Endodermal cell (in vitro differentiated cells): ENCODE measurements at places on chromosomes 7 and 10.

DNA sequence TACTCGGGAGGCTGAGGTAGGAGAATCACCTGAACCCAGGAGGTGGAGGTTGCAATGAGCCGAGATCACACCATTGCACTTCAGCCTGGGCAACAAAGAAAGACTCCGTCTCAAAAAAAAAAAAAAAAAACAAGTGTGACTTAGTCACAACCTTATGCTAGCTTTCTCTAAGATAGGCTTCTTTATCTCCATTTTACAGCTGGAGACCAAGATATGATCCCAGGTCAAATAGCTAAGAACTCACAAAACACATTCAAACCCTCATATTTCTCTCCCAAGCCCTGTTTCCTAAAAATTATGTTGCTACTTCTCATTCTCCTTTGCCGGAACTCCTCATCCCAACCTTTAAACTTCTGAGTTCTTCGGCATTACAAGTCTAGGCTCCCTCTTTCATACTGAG, 13.0 kb upstream of the DHTKD1 start:
- DNase-seq, result no peak

GRCh38 chr10:5404208-5405041, at the start of gene TUBAL3:
TUBAL3 (minus strand) TSS chr10:5404828; CDS start chr10:5404792, 36 bp downstream.
- no peak for DNase-seq

DNA sequence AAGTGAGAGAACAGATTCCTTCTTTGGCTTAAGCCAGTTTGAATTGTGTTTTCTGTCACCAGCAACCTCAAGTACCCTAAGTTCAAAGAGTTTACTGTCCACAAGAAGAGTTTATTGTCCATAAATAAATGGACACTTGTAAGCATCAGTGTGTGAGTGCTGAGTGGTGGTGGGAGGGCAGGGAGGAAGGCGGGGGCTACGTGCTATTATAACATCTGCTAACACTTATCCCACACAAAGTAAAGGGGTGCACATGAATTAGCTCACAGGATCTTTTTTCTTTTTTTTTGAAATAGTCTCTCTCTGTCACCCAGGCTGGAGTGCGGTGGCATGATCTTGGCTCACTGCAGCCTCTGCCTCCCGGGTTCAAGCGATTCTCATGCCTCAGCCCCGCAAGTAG, 87.2 kb downstream of the MICALL2 start:
- DNase-seq, result no peak

- DNase-seq, result no peak
Measured at GRCh38 chr10:120433141-120433540, 23.9 kb upstream of the PLPP4 start.

GRCh38 chr7:14400271-14400670, 410.8 kb upstream of the ETV1 start:
- DNase-seq, result no peak

DNA sequence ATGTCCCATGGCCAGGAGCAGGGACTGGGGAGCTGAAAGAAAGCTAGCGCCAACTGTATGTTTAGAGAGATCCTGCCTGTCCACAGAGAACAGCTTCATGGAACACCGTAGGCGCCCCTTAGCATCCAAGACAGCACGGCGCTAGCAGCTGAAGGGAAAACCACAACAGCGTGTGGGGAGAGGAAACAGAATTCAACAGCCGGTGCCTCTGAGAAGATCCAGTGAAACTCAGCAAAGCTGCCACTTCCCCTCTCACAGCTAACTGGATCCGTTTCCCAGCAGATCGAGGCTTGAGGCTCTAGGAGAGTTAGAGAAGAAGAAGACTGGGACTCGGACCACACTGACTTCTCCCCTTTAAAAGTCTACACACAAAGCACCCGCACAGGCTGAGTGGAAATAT, 145.0 kb downstream of the MAD1L1 start:
- no peak for DNase-seq

GRCh38 chr10:110619514-110620397, 24.4 kb upstream of the RBM20 start:
- DNase-seq, result no peak

- DNase-seq, result no peak
Measured at GRCh38 chr7:18036783-18037182, 9.1 kb upstream of the PRPS1L1 start.

DNA sequence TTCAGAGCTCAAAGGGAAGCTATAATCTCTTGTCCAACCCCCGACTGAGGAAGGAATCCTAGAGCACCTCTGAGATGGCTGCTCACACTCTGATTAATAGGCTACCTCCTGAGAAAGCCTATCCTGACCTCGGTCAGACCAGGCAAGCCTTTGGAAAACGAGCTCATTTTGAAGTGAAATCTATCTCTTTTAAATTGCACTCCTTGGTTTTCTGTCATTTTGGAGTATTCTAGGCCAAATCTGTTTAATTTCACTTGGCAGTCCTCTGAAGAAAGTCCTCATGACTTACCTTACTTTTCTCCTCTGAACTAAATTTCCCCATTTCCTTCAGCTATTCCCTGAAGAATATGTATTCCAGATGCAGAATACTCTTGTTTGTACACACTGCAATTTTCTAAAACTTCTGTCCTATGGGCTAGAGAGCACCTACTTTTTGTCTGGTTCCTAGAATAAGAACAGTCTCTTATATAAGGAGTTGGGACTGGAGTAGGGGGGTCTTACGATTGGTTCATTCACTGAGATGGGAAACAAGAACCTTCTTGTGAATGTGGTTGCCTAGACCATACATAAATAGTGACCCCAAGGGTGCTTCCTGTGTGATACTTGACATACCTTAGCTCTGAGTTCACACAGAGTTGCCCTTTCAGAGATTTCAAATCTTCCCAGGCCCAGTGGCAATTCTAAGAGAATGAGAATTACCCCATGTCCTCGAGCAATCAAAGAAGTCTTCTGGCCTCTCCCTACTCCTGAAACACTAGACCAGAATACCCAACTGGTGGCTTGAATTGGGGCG, 31.9 kb upstream of the HPS1 start:
- DNase-seq, result no peak

GRCh38 chr10:118501637-118502440, 93.6 kb downstream of the PRLHR start:
- DNase-seq, result no peak

DNA sequence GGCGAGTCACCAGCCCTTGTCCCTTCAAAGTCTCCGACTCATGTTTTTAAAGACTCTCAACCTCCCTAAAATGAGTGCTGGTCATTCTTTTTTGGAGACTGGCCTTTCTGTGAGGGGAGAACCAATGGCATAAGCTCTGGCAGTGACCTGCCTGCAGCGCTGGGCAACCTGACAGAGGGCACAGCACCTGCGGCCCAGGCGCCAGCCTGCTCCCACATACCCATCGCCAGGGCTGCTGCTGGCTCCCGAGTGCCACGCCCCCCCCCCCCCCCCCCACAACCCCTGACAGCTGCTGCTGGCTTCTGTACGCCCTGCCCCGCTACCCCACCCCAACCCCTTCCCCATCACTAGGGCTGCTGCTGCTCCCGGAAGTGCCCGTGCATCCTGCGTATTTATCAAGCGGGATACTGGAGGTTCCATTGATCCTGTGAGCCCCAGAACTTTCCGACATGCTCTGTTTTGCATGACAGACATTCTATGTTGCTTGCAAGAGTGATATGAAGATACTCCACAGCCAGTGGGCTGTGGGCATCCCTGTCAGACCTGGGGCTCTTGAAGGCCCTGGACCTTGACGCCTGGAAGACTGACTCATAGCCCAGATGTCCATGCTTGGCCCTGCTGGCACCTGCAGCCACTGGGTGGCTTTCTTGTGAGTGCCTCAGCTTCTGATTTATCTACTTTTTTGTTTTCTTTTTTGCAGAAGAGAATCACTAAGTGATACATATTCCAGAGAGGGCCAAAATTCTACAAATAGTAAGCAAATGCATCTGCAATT, 243.9 kb downstream of the ZMYND11 start:
- DNase-seq, result no peak

DNA sequence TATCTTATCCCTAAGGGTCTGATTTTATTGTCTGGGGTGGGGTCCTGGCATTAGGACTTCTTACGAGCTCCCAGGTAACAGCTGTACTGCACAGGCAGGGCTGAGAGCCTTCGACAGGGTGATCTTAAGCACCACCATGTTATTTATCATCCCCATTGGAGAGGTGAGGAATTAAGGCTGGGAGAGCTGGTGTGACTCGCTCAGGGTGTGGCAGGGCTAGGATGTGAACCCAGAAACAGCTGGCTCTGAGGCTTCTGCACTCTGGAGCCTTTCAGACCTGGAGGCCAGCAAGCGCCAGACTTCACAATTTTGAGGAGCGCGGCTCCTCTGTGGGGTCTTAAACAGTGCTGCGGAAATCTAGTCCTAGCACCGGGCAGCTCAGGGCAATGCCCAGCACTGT, 27.4 kb upstream of the NDST2 start:
- no peak for DNase-seq

DNA sequence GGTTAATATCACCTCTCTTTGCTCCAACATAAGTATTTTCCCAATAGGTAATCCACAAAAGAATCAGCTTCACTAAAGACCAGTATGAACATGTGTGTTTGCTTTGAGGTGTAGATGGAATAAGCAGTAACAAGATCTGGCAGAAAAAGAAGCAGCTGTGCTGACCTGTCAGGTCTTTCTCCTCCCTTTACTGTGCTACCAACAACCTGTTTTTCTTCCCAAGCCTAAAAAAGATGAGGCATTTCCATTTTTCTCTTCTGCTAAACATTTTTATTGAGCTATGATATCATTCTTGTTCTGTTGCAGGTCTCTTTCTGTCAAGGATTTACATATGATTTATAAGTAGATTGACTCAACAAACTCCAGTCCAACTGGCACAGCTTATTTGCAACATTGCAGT, 315.2 kb upstream of the GLI3 start:
- DNase-seq, result no peak

GRCh38 chr10:52642208-52642607, 130.4 kb downstream of the MBL2 start:
- no peak for DNase-seq
